ENCODE measurements at places on chromosomes 12 and 14.

DNA sequence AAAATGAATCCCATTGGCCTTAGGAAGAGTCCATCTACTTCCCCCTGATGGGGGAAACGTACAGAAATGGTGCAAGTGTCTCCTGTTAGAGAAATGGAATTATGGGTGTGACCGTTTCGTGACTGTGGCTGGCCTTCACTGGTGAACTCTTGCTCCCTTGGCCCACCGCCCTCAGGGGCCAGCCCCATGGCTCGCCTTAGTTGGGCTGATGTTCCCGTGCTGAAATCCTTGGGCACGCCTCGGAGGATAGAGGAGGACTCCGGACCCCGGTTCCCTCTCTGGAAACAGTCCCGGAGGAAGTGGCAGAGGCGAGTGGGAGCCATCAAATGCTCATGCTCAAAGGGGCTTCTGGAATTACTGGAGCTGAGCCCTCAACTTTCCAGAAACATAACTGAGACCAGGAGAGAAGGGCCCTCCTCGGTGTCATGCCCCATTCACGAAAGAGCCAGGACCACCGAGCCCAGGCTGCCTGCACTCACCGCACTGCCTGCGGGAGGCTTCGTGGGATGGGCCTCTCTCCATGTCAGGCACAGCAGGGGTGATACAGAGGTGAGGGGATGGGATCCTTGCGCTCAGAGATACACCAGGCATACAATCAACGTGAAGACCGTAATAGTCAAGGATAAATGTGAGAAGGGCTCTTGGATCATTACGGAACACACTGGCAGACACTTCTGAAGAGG, 10.1 kb upstream of the CACNA2D4 start:
- peak; percentile 12 for DNase-seq

DNA sequence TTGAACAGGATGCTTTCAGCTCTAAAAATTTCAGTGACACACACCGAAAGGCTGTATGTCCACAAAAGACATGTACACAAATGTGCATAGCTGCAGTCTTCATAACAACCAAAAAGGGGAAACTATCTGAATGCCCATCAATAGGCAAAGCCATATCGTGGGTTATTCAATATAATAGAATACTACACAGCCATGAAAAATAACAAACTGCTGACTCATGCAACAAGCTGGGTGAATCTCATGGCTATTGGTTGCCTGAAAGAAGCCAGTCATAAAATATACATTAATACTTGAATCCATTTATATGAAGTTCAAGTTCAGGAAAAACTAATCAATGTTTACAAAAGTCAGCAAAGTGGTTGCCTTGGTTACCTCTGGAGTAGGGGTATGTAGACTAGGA, 58.4 kb upstream of the RIN3 start:
- no peak for DNase-seq

GRCh38 chr12:58583940-58584339, 336.4 kb downstream of the LRIG3 start:
- DNase-seq = no peak

GRCh38 chr12:2264651-2265232, 212.0 kb downstream of the CACNA1C start:
- no peak for DNase-seq

GRCh38 chr14:94103554-94104150, 6.9 kb upstream of the IFI27 start:
- DNase-seq = no peak

- DNase-seq = no peak
Measured at GRCh38 chr12:10557766-10558165, 52.1 kb downstream of the EIF2S3B start.

GRCh38 chr12:98385641-98386040, 129.7 kb upstream of the TMPO start:
- no peak for DNase-seq

GRCh38 chr12:24360057-24360456, 410.6 kb upstream of the SOX5 start:
- DNase-seq = no peak

DNA sequence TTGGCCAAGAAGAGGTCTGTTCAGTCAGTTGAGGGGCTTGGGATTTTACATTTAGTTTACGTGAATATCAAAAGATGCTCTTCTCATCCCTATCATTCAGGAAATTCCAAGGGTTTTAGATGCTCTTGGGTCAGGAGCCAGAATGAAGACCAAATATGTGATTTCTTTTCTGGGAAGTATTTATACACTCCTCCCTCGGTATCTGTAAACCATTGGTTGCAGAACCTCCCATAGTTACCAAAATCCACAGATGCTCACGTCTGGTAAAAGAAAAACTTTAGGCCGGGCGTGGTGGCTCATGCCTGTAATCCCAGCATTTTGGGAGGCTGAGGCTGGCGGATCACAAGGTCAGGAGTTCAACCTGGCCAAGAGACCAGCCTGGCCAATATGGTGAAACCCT, 75.9 kb downstream of the TNFAIP2 start:
- DNase-seq = no peak

GRCh38 chr12:68368327-68368726, 36.2 kb upstream of the MDM1 start:
- DNase-seq = no peak

DNA sequence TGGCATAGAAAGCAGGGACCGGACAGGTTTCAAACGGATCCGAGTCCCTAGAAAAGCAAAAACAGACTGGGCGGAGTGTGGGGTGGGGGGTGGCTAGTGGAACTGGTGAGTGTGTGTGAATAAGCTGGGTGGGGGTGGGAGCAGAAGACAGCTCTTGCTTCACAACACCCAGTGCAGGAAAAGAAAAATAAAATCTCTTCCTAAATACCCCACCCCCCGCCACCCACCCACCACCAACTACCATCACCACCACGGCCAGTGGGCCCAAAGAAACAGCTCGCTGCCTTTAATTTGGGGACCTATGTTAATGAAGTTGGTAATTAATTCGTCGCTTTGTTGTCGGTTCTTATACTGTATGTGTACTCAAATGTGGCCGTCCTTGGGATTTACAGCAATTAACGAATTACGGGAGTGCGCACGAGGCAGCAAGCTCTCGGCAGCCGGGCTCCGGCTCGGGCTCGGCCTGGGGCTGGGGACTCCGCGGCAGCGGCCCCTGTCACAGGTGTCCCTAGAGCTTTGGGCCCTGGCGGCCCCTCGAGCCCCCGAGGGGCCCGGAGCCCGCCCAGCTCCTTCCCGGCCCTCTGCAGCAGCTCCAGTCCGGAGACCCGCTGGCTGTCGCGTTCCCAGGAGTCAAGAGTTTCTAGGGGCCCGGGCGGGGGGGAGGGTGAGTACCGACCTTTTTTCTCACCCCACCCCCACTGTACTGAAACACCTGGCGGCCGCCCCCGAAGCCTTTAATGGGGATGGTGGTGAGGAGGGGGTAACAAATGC, 1.5 kb upstream of the OTX2 start:
- DNase-seq = no peak

DNA sequence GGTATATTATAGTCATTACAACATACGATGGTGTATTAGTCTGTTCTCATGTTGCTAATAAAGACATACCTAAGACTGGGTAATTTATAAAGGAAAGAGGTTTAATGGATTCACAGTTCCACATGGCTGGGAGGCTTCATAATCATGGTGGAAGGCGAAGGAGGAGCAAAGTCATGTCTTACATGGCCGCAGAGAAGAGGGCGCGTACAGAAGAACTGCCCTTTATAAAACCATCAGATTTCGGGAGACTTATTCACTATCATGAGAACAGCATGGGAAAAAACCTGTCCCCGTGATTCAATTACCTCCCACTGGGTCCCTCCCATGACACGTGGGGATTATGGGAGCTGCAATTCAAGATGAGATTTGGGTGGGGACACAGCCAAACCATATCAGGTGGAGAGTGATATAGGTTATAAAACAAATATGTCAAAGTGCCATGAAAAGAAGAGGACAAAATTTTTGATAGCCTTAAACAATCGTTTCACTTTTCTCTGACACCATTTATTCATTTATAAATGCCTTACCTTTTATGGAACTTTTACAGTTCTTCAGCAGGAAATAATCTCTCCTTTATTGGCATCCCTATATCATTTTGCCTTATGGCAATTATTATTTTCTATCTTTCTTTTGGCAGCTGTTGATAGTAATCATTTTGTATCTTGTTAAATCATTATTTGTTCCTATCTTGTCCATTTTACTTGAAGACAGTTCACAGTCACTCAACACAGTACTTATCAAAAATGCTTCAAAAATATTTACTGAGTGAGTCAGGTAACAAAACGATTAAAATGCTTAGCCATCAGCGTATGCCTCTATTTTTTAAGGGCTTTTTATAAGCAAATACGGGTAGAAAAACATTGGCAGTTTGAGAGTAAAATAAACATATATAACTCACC, 196.0 kb downstream of the RAD51B start:
- DNase-seq = no peak

GRCh38 chr14:54483846-54484245, 4.9 kb downstream of the GMFB start:
- DNase-seq = no peak

DNA sequence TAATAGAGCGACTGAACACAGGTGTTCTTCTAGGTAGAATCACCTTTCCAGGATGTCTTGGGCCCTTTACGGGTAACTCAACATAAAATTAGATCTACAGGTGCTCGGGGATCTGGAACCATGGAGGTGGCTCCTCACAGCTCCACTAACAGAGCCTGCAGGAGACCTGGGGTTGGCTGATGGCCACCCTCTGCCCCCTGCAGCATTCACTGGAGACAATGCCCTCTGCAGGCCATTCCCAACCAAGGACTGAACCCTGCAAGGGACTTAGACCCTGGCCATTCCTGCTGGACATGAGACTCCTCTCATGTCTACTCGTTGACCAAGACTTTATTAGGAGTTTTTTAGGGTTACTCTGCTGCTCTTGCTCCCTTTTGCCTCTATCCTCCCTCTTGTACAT, 58.5 kb upstream of the PPP4R3A start:
- DNase-seq = no peak

GRCh38 chr12:42299392-42300308, 26.2 kb downstream of the ZCRB1 start:
- peak; percentile 77 for DNase-seq

DNA sequence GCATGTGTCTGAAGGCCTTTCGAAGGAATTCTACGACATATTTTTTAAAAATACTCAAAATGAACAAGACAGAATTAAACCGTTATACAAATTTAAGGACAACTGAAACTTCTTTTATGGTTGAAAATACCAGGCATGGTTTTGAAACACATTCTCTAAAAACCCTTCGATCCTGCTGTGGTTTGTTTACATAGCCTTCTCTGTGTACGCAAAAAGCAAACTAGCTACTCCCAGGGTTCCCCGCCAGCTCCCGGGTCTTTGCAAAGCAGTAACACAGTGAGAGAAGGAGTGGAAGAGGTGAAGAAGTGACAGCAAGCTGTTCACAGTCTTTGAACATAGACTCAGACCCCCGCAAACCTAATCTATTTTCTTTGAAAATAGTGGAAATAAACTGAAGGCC, 2.2 kb upstream of the TC2N start:
- DNase-seq = no peak

DNA sequence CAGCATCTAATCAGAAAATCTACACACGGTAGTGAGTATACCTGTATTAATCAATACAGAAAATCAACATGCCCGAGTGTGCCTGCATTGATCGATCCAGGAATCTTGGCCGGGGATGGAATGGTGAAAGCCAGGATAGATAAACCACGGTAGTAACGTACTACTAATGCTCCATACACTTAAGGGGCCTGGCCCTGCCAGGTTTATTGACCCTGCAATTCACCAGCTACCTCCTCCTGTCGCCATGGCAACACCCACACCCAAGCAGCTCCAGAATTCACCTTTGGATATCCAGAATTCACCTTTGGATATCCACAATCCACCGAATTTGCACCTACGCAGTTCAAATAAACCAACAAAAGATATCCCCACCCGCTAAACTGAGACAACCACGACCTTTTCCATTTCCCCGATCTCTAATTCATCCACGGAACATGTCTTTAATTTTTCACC, 14.8 kb upstream of the CALM1 start:
- peak; percentile 37 for DNase-seq

DNA sequence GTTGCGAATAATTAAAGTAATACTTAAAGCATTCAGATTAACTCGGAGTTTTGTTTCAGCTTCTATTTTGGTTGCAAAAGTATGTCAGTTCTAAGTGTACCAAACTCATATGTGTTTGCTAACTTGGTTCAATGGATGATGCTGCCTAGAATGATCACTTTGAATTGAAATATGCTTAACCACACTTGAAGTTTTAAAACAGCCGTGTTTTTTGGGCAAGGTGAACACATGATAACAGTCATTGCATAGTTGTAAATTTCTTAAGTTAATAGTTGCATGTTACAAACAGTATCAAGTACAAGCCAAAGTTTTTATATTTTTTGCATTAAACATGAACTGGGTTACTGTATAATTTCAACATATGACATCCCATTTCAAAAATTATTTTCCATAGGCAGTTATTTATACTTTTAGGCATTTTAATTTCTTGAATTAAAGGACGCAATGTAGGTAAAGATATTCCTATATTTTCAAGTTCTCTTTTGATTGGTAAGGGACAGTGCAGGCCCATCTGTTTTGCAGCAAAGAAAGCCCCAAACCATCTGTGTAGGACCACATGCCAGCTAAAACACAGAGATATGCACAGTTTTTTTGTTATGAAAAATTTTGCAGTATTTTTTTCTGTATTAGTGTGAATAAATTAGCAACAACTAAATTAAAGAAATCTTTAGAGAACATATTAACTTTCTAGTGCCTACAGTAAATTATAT, 575.5 kb downstream of the PRKD1 start:
- DNase-seq = no peak

DNA sequence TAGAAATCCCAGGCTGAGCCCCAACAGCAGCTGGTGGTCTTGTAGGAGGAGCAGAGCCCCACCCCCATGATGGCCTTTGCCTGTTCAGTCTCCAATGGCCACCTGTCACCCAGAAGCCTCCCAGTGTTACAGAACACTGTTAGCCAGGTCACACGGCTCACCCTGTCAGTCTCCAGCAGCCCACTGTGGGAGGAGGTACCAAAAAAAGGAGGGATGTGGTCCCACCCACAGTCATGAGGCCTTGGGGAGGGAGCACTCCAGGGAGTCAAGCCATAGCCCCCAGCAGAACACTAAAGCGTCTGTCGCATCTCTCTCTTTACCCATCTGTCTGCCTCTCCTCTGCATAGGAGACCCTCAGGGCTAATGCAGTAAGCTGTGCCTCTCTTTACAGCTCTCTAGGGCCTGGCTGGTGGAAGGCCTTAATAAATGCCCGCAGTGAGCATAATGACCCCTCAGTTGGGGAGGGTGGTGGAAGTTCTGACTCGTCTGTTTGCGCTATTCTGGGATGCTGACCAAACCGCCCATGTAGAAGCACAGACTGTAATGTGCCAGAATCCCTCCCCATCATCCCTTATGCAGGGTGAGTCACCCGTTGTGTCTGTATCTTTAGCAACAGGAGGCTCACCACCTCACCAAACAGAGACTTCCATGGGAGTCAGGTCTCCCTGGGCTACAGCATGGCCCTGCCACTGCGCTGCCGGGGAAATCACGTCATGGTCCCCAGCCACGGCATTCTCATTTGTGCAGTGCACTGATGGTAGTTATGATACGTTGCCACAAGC, 14.6 kb downstream of the C14orf132 start:
- DNase-seq = peak; percentile 14

- DNase-seq = peak; percentile 60
Measured at GRCh38 chr12:112979041-112979680, 842 bp downstream of the OAS2 start.
